ENCODE measurements at places on chromosomes 2 and 18.

DNA sequence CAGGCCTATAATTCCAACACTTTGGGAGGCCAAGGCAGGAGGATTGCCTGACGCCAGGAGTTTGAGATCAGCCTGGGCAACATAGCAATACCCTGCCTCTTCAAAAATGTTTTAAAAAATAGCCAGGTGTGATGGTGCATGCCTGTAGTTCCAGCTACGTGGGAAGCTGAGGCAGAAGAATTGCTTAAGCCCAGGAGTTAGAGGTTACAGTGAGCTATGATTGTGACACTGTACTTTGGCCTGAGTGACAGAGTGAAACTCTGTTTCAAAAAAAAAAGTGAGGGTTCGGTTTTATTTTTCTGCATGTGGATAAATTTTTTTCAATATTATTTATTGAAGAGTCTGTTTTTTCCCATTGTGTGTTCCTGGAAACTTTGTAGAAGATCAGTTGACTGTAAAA lies 208.1 kb downstream of the SLC4A3 start:
- no peak for DNase-seq

DNA sequence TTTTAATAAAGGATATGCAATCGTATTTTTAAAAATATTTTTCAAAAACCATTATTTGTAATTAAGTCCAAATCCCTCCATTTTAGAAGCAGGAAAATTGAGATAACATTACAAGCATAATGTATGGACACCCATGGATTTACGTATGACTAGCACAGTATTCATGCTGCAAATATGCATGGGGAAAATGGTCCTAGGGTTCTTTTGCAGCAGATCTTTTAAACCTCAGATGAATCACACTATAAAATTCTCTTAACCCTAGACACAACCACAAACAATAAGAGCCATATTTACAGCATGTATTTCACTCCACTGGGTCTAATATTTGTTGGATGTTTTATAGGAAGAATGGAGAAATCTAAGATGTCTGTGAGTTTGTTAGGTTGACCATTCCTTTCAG lies 453.4 kb downstream of the TGIF1 start:
- no peak for DNase-seq

GRCh38 chr2:74024216-74024615 lies 39.5 kb downstream of the TET3 start:
- no peak for DNase-seq

GRCh38 chr2:217906798-217907197 lies 96.0 kb downstream of the TNS1 start:
- no peak for DNase-seq

GRCh38 chr2:97808816-97809215 lies 95.4 kb downstream of the ZAP70 start:
- DNase-seq = no peak

DNA sequence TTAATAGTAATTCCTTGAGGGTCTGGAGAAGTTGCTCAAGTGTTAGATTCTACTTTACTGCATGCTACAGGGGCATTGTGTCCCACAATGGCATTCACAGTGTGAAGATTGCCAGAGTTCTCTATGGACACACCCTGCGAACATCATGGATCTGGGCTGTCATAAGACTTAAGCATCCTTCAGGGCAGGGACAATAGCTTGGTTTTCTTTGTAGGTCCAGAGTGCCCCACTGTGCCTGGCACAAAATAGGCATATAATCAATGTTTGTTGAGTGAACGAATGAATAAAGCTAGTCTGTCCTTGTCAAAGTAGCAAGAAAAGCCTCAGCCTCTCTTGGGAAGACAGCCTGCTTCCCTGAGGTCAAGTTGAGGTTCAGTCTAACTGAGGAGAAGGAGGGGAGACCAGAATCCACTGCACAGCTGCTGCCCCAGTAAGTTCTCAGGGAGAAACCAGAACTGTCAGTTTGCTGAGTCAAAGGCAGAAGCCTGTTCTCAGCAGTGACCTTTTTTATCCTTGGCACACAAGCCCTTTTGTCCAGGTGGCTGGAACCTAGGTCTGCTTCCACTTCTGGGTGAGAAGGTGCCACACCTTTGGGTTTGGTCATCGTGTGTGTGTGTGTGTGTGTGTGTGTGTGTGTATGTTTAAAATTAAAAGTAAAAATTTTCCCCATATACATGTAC lies 15.0 kb downstream of the INPP4A start:
- DNase-seq = no peak

DNA sequence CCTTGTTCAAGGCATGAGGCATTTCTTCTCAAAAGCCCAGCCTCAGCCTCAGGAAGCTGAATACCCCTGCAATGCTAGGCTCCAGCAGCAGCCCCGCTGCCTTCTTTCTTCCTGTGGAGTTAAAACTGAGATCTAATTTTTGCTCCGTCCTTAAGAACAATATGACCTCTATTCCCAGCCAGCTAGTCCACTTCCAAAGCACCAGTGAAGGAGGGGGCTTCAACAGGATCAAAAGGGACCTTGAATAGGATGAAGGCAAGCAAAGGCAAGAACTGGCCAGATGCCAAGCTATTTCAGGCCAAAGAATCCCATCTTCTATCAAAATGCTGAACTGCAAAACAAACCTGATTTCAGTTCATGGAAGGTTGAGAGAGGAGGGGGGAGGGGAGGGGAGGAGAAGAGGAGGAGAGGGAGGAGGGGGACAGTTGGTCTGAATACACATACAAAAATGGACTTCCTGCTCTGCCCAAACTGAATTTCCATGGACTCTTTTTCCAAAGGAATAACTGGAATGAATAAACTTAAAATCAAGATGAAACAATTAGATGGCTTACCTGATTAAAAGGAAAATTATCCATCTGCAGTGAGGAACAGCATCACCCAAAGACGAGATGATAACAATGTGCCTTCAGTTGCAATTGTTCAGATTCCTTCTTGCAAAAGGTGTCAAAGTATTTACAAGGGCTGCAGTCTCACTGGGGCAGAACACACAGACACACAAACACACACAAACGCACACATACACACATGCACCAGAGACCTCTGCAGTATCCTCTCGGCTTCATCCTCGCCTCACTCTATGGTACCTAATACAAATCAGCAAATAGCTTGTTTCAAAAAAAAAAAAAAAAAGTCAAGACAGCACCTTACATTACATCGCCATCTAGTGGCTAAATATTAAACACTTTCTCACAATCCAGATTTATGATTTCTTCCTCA lies at the start of gene SCN1A:
TSS of gene SCN1A (minus strand) at position 804 of the 939 bp plus-strand sequence. CDS start 54,399 bp downstream, outside the sequence.
- no peak for DNase-seq

GRCh38 chr2:213238753-213239495 lies 45.3 kb upstream of the SPAG16 start:
- no peak for DNase-seq

DNA sequence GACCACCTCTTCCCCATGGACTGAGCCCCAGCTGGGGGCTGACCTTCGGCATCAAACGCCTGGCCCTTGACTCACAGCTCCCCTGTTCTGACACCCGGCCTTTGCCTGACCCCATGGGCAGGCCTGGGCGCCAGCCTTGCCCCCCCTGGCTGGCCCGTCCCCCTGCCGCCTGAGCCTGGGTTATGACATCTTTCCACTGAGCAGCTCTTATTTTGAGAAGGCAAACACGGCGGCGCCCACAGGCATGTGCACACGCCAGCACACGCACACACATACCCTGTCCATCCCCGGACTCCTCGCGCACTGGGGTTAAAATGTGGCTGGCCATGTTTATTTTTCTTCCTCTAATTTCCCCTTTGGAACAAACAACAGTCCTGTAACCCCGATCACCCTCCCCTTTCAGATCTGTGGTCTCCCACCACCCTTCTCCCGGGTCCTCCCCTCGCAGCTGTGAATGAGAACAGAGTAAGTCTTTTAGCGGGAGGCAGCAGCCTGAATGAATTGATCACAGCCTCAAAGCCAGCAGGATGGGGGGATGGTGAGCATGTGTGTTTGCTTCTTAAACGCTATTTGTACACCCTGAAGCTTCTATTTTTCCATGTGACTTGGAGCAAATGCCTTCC lies 11.8 kb upstream of the ATOH8 start:
- no peak for DNase-seq

DNA sequence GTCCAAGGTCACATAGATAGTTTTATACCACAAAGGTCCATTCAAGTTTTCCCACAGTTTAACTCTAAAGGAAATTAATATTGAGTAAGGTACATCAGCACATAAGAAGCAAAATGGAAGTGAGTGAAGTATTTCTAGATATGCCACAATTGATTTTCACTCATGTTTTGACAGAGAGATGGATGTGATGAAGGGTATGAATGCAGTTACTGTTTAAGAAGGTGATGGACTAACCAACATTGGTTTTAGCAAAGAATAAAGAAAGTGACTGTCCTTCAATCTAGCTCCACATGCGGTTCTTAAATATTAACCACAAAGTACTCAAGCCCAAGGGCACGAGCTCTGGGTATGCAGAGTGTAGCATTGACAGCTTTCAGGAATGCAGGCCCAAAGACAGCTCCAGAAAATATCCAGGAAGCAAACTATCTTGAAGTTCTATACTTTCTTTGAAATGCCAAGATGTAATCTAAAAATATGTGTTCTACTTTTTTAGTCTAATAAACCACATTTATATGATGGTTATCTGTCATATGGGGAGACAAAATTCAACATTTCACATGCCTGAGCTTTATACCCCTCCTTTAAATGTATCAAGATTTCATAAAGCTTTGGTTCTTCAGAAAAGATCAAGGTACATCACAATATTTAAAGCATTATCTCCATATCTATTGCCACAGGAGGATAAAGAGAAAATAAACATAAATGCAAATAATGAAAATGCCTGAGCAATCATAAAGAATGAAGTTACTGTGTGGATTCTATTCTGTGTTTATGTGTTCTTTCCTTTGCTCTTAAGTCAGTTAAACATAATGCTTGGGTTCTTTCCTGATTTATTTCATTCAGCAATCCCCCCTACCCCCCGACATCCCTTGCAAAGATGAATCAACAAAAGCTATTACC lies 6.7 kb upstream of the SCN1A start:
- DNase-seq = no peak

DNA sequence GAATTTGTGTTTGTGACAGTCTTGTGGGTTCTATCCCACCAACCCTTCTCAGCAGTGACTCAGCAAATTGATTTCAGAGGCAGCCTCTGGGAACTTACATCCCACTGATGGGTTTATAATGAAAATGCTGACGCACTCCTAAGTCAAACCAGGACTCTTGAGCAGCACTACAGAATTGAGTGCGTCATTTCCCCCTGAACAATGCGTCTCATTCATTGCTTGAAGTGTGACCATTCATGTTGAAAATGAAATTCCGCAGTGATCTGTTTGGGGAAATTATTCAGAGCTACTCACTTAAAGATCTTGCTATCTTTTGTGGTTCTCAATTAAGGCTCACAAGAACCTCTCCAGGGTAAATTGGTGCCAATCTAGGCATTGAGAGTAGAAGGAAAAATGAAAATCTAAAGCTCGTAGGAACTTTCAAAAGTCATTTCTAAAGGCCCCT lies 417.7 kb upstream of the SLC14A2 start:
- no peak for DNase-seq

DNA sequence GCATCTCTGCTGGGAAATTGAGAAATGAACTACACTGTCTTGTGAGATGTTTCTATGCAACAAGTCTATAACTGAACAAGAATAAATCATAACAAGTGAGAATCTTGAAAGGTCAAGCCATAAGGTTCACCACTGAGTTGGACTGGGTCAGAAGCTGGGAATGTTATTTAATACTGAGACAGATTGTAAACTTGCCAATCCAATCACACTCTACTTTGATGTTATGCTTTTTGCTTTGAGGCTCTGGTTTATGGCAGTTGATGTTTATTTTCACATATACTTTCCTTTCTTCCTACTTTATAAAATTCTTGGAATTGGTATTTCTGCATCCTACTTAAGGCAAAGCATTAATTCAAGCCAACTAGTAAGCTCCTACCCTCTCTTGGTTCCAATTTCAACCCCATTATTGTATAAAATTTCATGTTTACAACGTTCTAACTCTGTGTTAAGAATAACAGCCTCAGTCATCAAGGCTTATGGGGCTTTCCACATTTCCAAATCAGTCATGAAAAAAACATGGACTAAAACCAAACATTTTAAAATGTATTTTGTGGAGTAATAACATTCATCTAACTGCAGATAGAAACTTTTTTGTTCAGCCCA lies 533.4 kb downstream of the NYAP2 start:
- no peak for DNase-seq

DNA sequence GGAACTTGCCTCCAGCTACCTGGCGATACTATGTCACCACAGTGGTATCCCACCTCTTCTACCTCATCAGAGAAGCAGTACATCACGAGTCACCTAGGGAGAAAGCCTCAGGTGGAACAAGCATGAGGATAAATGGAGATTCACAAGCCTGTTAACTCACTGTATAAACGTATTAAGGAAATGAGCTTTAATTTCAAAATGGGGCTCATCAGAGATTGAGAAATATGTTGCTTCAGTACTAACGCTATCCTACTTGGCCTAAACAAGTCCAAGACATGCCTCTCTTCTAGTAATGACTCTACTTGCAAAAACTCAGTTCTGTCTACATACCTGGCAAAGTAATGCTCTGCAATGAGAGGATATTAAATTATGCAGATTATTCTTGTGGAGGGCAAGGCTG lies 4.3 kb downstream of the SLC39A6 start:
- DNase-seq = no peak

DNA sequence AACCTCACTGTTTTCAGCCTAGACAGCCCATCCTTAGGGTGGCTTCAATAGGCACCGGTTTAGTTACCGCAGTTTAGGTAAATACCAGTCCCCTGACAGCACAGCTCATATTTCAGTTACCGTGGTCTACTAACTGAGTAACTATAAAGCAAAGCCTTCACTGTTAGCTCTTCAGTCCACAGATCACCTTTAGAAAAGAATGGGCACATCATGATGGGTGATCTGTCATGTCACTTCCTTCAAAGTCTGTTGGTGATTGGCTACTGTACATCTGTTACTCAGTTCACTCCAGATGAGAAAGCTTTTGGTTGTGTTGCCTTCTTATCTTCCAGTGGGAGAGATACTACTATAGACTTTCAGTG lies 21.0 kb downstream of the SLC20A1 start:
- DNase-seq = no peak

GRCh38 chr2:43877782-43878464 lies 39.2 kb downstream of the ABCG8 start:
- peak; percentile 50 for DNase-seq

DNA sequence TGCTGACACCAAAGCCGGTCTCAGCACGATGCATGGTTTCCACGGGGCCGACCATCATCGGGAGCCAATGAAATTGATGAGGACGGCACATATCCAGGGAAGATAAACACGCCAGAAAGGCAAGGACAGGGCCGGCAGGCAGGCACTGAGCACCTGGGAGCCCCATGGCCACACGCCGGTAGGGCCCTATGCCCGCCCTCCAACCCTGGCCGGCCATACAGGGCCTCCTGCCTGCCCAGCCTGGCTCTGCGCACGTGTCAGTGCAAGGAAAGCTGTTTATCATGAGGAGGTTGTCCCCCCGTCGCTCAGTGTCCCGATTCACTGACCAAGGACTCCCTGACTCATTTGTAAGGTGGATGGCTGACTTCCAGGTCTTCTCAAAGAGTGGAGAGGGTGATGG lies 237.5 kb downstream of the GLI2 start:
- DNase-seq = no peak

- no peak for DNase-seq
Observed at GRCh38 chr2:17800219-17800618, 16.0 kb upstream of the MSGN1 start.

Measured in iPS DF 6.9 (cell line).